ENCODE measurements at places on chromosomes 3 and 15. TPM values are rescaled to one million over a fixed set of nuclear protein-coding genes. Genes with fewer than 3 reads are reported as not detected.

- no peaks in the 10 kb centered on the region for H3K36me3 ChIP-seq
- H3K27ac ChIP-seq, result no peak overlapping the region
- DNase-seq, result no peak
- H3K27me3 ChIP-seq, result no peaks in the 10 kb centered on the region
Measured at GRCh38 chr3:33044676-33045075, 52.3 kb downstream of the GLB1 start.

GRCh38 chr15:57751177-57751800 is 44.8 kb downstream of the POLR2M start:
- no peaks in the 10 kb centered on the region for H3K36me3 ChIP-seq
- DNase-seq, result no peak
- H3K27me3 ChIP-seq, result no peaks in the 10 kb centered on the region

DNA sequence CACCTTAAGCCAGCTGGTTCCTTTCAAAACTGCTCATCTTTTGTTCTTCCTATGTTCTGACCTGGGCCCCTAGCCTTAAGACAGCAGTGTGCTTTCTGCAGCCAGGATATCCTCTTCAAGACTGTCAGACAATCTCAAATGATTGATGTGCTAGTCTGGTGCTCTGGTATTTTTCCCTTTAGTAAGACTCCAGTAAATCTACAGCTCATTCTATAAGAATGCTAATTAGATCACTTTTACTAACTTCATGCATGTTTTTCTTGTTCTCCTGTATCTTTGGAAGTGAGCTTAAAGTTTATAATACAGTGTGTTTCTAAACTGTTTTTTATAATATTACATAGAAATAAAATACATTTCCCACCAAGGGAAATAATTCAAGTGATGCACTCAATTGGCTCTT is 220.9 kb upstream of the NANOGP8 start:
- H3K4me3 ChIP-seq, result no peak overlapping the region
- no peaks in the 10 kb centered on the region for H3K27me3 ChIP-seq
- H3K4me1 ChIP-seq, result peaks cover 29% of the 10 kb centered on the region
- H3K27ac ChIP-seq, result no peak overlapping the region
- no peaks in the 10 kb centered on the region for H3K36me3 ChIP-seq

GRCh38 chr3:145182196-145182911 is 978.6 kb downstream of the PLOD2 start:
- no peak for DNase-seq
- H3K4me1 ChIP-seq, result no peaks in the 10 kb centered on the region
- H3K27ac ChIP-seq, result no peak overlapping the region
- H3K27me3 ChIP-seq, result no peaks in the 10 kb centered on the region
- no peak overlapping the region for H3K4me3 ChIP-seq

DNA sequence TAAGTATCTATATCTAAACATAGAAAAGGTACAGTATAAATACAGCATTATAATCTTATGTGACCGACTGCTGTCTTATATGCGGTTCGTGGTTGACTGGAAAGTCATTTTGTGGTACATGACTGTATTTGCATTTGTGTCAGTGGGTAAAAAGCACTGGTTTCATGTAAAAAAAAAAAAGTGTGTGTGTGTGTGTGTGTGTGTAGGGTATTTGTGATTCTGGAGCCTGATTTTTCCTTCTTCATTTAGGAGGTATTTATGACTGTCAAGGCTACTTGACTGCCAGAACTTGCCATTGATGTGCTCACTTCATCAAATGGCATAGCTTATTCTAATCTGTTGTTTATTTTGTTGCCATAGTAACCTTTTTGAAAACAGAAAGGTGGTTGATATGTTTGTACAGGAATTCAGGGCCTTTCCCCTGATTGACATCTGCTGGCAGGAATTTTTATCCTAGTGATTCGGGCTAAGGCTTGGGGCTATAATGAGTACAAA is 63.2 kb downstream of the AKAP13 start:
- DNase-seq, result no peak
- no peak overlapping the region for H3K27ac ChIP-seq
- H3K36me3 ChIP-seq, result no peaks in the 10 kb centered on the region
- no peak overlapping the region for H3K4me3 ChIP-seq

FRMD5 gene
- 22.9 TPM for total RNA-seq

THSD4 gene
- total RNA-seq, result 29.4 TPM

GRCh38 chr3:146093896-146094295 is 67.1 kb downstream of the PLOD2 start:
- no peak overlapping the region for H3K4me3 ChIP-seq
- no peak overlapping the region for H3K27ac ChIP-seq
- no peaks in the 10 kb centered on the region for H3K27me3 ChIP-seq
- DNase-seq, result no peak

- H3K4me3 ChIP-seq, result no peak overlapping the region
- H3K4me1 ChIP-seq, result peaks cover 5% of the 10 kb centered on the region
- no peaks in the 10 kb centered on the region for H3K27me3 ChIP-seq
Measured at GRCh38 chr15:44082558-44083157, 112.4 kb downstream of the FRMD5 start.

DNA sequence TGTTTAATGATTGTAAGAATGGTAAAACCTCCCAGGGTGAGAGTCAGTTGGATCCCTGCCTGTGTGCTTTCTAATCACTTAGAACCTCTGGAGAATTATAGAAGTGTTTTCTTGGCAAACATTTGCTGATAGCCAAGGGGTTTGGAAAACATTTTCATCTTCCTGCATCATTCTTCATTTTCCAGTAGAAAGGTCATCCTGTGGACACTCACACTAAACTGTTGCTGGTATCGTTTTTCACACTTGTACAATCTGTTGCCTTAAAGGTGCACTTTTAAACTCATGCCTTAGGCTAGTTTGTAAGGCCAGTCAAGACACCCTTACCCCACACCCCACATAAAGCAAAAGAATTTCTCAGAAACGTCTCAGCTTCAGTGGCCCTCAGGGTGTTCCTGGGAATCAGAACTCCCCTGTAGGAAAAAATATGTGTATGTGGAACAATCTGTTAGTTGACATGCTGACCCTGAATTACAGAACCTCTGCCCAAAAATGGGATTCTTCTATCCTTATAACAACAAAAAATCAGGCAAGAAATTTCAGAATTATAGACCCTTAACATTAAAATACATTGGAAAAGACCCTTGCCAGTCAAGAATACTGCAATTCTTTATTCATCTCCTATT is 5.8 kb upstream of the PLD1 start:
- H3K36me3 ChIP-seq, result no peaks in the 10 kb centered on the region
- H3K4me1 ChIP-seq, result no peaks in the 10 kb centered on the region
- H3K27me3 ChIP-seq, result no peaks in the 10 kb centered on the region
- no peak for DNase-seq
- no peak overlapping the region for H3K4me3 ChIP-seq

SPESP1 gene
- 1.6 TPM for total RNA-seq

DNA sequence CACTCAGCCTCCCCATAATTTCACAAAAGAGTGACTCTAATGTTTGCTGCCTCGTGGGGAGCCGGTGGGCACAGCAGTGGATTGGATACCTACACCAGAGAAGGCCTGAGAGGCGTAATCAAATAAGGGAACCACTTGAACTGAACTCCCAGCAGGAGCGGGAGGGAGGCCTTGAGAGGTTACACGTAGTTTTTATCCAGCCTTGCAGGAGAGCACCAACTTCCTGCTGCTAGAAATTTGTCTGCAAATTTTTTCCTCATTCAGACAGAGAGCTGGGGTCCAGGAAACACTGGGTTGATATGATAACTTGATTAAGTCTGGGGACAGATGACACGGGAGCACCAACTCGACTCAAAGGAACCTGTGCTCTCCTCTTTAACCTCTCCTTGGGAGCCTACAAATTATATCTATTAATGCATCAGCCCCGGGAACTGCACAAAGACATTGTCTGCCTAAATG is 69.8 kb downstream of the HES1 start:
- peaks cover 10% of the 10 kb centered on the region for H3K27me3 ChIP-seq
- no peak overlapping the region for H3K4me3 ChIP-seq
- DNase-seq, result no peak

DNA sequence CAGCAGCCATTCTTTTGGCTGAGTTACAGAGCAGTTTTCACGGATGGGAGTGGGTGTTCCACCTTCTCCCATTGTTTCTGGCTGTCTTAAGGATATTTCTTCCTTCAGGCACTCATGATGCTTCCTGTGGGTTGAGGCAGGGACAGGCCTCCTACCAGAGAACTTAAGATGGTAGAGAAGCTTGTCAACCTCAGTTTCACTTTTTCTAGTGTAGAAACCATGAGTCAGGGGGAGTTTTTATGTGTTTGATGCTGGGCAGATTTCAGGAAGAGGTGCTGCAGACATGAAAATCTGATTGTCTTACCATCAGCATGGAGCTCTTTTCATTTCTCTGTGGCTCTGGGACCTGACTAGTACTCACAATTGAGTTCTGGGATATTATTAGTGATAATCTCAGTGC is 48.7 kb upstream of the VEPH1 start:
- no peak overlapping the region for H3K4me3 ChIP-seq
- DNase-seq, result no peak
- no peak overlapping the region for H3K27ac ChIP-seq
- H3K4me1 ChIP-seq, result no peaks in the 10 kb centered on the region
- H3K27me3 ChIP-seq, result no peaks in the 10 kb centered on the region

SLCO2A1 gene
- 24.1 TPM for total RNA-seq

WDR93 gene
- not detected for total RNA-seq

DNA sequence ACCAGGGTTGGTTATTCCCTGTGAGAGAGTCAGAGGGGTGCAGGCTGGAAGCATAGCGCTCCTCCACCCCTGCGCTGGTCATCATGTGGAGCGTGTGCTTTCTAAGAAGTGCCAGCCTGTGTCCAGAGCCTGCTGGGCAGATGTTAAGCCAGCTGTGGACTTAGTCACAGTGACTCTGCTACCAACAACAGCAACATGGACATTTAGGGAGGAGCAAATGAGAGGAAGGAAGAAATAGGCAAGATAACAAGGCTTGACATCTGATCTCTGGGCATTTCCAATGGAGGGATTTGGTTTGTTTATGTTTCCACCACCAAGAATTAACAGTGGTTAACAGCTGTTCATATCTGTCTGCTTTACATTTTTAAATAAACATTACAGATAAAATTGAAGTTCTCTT is 36.4 kb upstream of the MYZAP start:
- DNase-seq, result no peak
- H3K4me1 ChIP-seq, result no peaks in the 10 kb centered on the region
- no peak overlapping the region for H3K27ac ChIP-seq
- no peaks in the 10 kb centered on the region for H3K36me3 ChIP-seq
- no peaks in the 10 kb centered on the region for H3K27me3 ChIP-seq

- no peak overlapping the region for H3K27ac ChIP-seq
- no peak for DNase-seq
- no peak overlapping the region for H3K4me3 ChIP-seq
- H3K36me3 ChIP-seq, result no peaks in the 10 kb centered on the region
Measured at GRCh38 chr3:167929968-167930367, 165.8 kb downstream of the GOLIM4 start.

- DNase-seq, result no peak
- no peak overlapping the region for H3K4me3 ChIP-seq
- H3K4me1 ChIP-seq, result peaks cover 9% of the 10 kb centered on the region
- H3K27me3 ChIP-seq, result peaks cover 14% of the 10 kb centered on the region
- no peaks in the 10 kb centered on the region for H3K36me3 ChIP-seq
- H3K27ac ChIP-seq, result no peak overlapping the region
Measured at GRCh38 chr15:78570710-78571109, 5.4 kb downstream of the CHRNA5 start.

Data from adrenal gland (tissue), 19 donors.